ENCODE measurements at places on chromosomes 5 and 9.

DNA sequence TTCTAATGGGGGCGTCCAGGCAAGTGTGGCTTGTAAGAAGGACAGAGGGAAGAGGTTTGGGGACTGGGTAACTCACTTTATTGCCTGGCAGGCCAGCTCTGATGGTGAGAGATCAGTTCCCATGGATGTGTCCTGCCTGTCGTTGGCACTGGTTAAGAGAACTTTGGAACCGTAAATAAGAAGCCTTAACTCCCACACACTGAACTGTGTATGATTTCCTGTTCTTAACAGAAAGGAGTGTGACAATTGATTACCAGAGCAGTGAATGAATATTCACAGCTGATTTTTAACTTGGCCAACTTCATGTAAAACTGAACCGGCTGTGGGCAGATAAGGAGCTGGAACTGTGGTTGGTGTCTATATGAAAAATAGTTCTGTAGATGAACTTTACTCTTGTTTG, 63.2 kb downstream of the MEGF10 start:
- no peak for DNase-seq

GRCh38 chr9:120312031-120312430, 267.9 kb downstream of the CDK5RAP2 start:
- DNase-seq = no peak

GRCh38 chr9:135078361-135078821, 9.1 kb upstream of the OLFM1 start:
- DNase-seq = no peak

DNA sequence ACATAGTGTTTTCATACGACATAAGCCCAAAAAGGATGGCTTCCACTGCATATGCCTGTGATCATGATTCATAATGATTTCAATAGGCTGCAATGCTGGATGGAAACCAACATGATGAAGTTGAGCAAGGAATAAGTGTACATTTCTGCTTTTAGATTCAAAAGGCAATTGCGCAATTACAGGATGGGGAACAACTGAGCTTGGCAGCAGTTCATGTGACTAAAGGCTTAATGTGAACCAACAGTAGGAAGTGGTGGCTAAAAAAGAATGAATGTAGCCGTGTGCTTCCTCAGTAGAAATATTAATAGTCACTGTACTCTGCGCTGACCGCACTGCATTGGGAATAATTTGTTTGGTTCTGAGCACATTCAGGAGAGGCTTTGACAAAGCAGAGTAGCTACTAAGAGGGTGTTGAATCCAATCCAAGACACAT, 51.2 kb downstream of the SLC1A3 start:
- DNase-seq = no peak

DNA sequence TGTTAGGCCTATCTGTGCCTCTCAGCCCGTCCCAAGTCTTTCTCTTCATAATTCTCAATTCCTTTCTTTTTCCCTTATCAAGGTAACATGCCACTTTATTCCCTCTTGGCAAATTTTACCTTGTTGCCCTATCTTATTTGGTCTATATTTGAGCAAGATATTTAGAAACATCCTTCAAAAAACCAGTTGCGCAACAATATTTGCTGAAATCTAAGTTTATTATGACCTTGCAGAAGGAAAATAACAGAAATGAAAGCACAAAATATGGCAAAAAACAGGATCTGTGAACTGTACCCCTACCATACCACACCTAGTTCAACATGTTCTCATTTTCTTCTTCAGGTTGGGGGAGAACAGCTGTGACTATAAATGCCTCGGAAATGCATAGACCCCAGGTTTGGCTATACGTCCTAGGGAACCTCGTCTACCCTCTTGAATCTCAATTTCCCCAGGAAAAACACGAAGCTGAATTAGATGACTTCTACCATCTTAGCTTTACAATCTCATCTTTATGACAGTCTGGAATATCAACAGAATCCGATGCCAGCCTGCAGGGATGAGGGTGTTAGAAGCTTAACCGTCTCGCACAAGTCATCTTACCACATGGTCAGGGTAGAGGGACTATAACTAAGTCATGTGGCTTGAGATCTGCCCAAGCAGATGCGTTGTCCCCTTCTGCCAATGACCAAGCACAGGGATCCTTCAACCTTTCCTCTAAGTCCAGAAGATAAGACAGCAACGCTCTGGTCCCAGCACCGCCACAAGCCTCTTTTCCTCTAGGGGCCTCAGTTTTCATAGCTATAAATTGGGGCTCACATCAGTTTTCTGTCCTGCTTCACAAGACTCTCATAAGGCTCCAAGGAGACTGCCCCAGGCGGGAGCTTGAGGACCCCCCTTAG, 1.3 kb downstream of the LCP2 start:
- DNase-seq = no peak

DNA sequence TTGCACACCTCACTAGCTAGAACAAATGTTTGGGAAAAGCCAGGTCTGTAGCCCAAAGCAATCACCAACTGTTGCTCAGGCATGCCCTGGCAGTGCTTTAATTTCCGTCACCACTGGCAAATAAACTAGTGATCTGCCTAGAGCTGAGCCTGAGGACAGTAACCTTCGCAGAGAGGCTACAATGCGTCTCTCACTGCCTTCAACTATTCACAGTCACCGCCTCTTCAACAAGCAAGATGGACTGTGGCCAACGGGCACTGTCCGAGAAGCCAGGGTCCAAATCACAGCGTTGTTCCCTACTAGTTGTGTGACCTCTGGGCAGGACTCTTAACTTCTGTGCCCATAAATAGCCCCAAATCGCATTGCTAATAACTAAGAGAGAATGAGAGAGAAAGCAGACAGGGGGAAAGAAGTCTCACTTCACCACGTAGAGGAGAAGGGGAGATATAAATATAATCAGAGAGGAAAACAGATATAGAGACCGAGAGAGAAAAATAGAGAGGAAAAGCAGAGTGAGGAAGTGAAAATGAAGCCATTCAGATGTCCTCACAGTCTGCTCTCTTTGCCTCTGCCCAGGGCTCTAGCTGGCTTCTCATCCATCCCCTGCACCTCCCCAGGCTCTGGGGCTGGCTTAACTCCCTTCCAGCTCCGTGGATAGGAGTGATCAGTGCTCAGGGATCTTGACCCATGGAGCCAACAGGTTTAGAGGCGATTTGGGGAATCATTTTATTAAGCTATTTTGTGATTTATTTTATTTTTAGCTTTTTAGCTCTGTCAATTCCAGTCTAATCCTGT, 157.9 kb downstream of the ZDHHC21 start:
- no peak for DNase-seq

GRCh38 chr9:27005491-27005890, at the start of gene LRRC19:
Gene LRRC19 (minus strand): TSS chr9:27005672. CDS start chr9:26999694, 5,978 bp downstream.
- DNase-seq = no peak

DNA sequence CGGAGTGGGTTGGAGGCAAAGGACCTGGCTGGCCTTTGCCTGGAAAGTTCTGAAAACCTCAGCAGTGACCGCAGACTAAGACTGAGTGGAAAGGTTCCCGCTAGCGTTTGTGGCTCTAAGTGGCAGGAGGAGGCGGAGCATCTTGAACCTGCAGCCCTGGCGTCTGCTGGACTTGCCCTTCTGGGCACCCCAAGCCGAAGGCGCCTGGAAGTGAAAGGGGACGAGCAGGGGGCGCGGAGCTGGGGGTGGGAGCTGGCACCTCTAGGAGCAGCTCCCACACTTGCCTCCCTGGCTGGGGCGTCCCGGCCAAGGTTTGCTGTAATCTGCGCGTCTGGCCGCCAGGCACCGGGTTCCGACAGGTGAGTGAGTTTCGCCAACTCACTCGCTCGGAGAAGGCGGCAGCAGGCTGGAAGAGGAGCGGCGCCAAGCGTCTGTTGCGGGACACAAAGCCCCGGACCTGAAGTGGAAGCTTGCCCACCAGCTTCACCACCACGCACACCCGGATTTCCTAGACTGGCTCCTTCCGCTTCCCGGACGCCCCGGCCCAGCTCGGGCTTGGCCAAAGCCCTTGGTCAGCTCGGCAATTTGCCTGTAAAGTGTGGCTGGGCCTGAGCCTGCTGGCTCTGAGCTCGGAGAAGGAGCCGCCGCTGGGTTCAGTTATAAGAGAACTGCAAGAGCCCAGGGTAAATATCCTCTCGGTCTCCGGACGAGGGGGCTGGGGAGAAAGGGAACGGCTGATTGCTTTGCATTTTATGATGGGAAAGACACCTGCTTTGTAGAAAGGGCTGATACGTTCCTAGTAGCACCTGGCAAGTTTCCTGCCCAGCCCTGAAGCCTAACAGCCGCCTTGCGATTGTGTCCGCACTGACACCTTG, at the start of gene GNA14:
Gene GNA14 (minus strand): TSS at position 89 of the 875 bp plus-strand sequence. CDS start 529 bp downstream, outside the sequence.
- no peak for DNase-seq

- no peak for DNase-seq
These were observed 116.0 kb downstream of the TENT4A start for GRCh38 chr5:6829150-6829784.

DNA sequence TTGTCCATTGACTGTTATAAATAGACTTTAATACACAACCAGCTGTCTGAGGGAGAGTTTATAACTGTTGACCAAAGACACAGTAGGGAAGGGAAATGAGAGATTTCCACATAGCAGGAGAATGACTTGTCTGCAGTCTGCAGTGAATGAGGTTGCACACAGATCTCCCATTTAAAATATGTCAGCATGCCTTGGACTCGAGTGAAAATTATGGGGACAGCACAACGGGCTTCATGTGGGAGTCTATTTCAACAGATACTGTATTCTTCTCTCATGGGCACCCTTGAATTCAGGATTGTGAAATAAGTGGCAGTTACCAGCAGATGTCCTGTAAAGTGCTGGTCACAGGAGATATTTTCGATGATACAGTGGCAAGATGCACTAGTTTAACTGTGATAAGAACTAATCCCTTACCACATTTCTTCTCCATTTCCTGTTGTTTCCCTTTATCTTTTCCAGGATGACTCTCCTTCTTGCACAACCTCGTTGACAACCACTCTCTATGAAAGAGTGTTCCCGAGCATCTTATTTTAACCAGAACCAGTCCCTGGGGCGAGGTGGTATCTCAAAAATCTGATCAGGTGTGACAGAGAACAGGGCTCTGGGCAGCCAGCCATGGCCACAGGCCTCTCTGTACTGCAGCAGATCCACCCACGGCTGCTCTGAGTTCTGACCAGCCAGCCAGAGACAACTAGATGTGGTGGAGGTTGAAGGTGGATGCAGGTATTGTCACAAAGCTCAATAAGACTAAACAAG, 51.5 kb upstream of the MAP3K1 start:
- DNase-seq = no peak

- no peak for DNase-seq
These were observed 362.9 kb upstream of the ZNF608 start for GRCh38 chr5:125109293-125109692.

GRCh38 chr9:97060796-97061195, 21.9 kb upstream of the CTSV start:
- DNase-seq = no peak

GRCh38 chr9:80866121-80866520, 823.2 kb downstream of the TLE1 start:
- no peak for DNase-seq

GRCh38 chr5:154860765-154861164, 2.3 kb downstream of the CNOT8 start:
- no peak for DNase-seq

DNA sequence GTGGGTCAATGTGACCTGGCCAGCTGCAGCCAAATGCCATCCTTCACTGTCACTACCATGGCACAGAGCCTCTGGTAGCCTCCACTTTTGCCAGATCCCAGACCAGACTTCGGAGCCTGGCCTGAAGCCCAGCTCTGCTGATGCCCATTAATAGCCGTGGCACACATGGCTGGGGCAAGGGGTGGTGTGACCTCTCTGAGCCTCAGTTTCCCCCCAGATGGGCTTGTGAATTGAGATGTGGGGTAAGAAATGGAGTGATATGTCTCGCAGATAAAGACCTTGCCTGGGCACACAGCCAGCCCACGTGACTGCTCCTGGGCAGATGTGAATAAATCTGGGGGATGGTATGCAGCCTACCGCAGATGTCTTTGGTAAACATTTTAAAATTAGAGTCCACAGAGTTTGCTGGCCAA, 13.9 kb downstream of the SUSD3 start:
- no peak for DNase-seq

DNA sequence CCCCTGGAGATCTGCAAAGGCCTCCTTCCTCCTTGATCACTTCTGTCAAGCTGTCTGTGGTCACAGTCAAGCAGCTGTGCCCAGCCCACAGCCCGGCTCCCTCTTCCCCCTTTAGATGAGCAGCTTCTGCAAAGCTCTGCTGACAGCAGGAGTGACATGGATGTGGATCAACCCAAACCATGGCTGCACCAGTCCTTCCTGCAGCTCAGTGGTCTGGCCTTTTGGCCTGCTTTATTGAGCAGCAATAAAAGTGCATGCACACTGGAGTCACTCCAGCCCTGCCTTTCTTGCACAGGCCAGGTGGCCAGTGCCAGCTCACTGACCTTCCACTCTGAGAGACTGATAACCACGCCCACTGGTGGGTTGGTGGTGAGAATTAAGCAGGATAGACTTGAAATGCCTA, 91.3 kb upstream of the OTULINL start:
- no peak for DNase-seq

- no peak for DNase-seq
These were observed 26.7 kb upstream of the ECM2 start for GRCh38 chr9:92562461-92562967.

DNA sequence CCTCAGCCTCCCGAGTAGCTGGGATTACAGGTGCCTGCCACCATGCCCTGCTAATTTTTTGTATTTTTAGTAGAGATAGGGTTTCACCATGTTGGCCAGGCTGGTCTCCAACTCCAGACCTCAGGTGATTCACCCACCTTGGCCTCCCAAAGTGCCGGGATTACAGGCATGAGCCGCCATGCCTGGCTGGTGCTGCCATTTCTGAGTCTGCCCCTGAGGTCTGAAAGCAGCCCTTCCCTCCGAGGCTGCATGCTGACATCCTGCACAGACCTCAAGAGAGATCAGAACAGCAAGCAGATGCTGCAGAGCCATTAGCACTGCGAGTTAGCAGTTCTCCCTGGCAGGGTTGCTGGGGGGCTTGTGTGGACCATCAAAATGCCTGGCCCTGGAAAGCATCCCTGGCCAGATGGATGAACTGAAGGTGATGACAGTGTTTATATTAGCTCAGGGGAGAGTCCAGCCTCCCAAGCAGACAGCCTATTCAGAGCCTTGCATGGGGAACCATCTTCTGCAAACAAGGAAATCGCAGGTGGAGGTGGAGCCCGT, 176.5 kb upstream of the PANK3 start:
- DNase-seq = no peak

GRCh38 chr5:107543868-107544267, 126.9 kb downstream of the EFNA5 start:
- DNase-seq = no peak

- DNase-seq = no peak
These were observed 8.6 kb downstream of the GPR151 start for GRCh38 chr5:146507428-146507827.

DNA sequence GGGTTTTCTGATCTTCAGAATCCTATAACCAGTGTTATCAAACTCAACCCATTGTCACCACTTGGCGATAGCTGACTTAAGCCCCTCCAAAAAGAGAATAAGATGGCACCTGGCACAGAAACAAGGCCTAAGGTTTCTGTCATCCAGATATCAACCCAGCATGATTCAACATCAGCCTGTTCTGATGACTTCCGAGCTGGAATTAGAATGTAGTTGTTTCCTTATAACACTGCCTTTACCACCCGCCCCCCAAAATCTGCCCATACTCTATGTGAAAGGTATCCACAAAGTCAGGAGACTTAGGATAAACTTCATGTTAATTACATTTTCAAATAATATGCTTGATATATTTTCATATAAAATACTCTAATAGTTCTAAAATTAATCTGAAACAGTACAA, 5.2 kb downstream of the KLF9 start:
- DNase-seq = no peak

Measured in naive thymus-derived CD4-positive, alpha-beta T cell (primary cell).